Dorsolateral prefrontal cortex (tissue), 122 donors: ENCODE measurements at places on chromosomes 11 and 22. TPM values are rescaled to one million over a fixed set of nuclear protein-coding genes. Genes with fewer than 3 reads are reported as not detected.

The SMIM38 gene
- 8.3 TPM for total RNA-seq

The PHOX2A gene
- not detected for total RNA-seq

The TIMP3 gene
- 52.1 TPM for total RNA-seq

The TOMM22 gene
- total RNA-seq: 47.8 TPM

The PIH1D2 gene
- 3.8 TPM for total RNA-seq

The OR8B2 gene
- not detected for total RNA-seq

The ARVCF gene
- 34.6 TPM for total RNA-seq

The RAC2 gene
- total RNA-seq: 2.5 TPM
